Hematopoietic multipotent progenitor cell treated with erythropoietin and hydrocortisone succinate and interleukin-3 and kit ligand, for 8 days (in vitro differentiated cells): ENCODE measurements at places on chromosomes 5 and 9.

GRCh38 chr5:65927503-65928321 lies 1.3 kb downstream of the ERBIN start:
- DNase-seq = peak; percentile 76

DNA sequence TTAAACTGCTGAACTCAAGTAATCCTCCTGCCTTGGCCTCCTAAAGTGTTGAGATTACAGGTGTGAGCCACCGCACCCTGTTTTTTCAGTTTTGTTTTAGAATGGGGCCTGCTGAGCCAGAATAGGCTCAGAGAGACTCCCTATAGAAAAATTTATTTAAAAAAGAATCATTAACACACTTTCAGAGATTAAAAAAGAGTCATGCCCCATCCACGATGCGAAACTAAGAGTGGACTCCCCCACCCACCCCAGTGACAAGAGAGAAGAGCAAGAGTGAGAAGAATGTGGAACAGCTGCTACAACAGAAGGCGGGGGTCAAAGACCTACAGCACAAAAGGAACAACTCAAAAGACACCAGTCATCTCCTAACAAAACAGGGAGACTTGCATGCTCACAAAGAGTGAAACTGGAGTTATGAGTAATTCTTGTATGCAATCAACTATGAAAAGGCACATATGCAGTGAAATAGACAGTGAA lies 47.2 kb downstream of the GLDC start:
- DNase-seq = no peak

DNA sequence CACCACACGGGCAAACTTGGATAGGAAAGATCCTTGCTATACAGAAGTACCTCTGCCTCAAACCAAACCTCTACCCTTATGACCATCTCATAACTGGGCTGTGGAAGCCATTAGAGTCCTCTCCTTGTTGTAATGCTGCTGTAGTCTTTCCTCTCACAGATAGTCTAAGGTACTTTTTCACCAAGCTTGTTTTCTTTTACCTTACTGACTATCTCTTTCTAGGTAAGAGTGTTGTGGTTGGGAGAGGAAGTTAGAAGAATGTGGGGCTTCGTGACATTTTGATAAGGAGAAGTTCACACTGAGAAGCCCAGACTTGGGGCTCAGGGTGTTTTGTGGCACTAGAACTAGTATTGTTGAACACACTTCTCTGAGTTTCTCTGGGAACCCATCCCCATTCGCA lies 8.9 kb downstream of the CFAP95 start:
- DNase-seq = no peak

DNA sequence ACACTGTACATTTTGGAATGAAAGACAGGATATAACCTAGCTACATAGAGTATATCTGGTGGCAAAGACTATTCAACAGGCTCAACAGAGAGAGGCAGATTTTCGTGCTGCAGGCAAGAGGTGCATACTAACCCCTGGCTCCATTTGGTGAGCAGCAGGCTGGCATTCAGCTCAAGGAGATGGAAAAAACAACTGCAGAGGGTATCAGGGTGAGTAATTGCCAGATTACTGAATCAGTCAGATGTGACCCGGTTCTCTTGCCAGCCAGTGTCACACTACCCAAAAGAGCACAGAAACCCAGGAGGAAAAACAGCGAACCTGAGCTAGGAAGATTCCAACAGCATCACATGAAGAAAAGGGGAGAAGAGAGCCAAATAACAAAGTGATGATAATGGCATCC lies 130.4 kb upstream of the PRLR start:
- DNase-seq = no peak

DNA sequence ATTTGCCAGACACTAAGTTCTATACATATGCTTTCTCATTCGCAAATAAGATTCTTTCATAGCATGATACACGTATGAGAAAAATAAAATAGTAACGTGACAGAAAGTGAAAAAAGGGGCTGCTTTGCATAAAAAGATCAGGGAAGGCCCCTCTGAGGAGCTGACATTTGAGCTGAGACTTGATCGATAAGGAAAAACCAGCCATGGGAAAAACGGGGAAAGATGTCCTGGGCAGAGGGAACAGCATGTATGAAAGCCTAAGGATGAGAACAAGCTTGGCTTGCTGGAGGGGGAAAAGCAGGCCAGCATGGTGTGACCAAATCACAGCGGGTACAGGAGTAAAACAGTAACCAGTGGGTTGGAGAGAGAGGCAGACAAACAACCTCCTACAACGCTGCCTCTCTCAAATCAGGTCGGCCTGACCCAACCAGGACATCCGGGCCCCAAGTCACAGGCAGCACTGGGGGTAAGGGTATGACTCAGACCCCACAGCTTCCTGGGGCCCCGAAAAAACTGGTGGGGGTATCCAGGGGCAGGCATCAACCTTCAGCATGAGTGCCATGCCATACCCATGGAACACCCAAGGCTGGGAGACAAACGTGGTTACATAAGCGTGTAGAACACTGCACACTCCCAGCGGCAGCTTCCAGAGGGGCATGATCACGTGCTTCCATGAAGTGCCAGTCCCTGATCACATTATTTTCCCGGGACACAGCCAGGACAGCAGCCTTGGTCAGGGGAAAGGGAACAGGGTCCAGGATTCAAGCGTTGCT lies 2.2 kb downstream of the TNIP1 start:
- DNase-seq = no peak

GRCh38 chr9:38315085-38315595 lies 77.4 kb upstream of the ALDH1B1 start:
- no peak for DNase-seq

DNA sequence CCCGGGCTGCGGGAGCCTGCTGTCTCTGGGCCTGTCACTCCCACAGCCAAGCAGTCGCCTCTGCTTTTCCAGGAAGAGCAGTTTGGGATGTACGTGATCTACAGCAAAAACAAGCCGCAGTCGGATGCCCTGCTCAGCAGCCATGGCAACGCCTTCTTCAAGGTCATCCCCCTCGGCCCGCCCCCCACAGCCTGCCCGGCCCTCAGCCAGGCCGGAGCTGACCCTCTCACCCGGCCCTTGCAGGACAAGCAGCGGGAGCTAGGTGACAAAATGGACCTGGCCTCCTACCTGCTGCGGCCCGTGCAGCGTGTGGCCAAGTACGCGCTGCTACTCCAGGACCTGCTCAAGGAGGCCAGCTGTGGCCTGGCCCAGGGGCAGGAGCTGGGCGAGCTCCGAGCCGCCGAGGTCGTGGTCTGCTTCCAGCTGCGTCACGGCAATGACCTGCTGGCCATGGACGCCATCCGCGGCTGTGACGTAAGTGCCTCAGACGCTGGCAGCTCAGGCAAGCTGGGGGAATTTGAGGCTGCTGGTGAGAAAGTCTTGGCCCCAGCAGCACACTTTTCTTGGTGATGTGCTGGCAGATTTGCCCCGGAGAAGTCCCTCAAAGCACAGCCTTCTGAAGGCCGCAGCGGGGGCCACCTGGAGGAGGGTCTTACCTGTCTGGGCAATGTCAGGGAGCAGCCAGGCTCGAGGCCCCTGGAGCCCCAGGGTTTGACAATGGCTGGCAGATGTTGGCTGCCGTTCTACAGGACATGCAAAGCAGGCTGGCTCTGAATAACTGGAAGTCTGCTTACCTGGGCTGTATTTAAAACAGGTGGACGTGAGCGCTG lies 20.1 kb upstream of the LRRC14B start:
- no peak for DNase-seq

- DNase-seq = no peak
Observed at GRCh38 chr9:38343552-38343951, 49.0 kb upstream of the ALDH1B1 start.

- DNase-seq = no peak
Observed at GRCh38 chr5:122559676-122560075, 215.2 kb upstream of the SNX2 start.

GRCh38 chr5:149497357-149497756 lies 53.9 kb downstream of the CSNK1A1 start:
- DNase-seq = no peak

DNA sequence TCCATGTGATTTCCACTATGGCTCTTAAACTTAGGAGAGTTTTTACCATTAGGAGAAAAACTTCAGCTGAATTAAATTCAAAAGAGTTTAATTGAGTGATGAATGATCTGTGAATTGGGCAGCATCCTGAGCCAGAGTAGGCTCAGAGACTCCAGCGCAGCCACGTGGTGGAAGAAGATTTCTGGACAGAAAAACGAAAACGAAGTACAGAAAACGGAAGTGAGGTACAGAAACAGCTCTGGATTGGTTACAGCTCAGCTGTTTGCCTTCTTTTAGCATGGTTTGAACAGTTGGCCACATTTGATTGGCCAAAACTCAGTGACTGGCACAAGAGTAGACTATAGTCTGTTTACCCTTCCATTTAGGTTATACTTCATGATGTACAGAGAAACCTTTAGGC lies 69.2 kb upstream of the PLPP1 start:
- no peak for DNase-seq

DNA sequence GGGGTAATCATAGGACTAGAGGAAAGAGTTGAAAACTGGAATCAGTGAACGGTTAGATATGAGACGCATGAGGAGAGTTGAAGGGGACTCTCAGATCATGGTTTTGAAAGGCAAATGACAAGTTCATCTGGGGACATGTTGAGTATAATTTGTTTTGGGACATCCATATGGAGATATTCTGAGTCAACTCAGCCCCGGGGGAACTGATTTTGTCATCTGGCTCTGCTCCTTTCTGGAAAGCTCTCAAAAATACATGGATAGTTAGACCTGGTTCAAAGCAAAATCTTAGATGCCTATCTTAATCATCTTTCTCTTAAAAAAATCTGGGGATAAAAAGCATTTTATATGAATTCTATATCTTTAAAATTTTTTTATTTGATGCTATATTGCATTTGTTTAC lies 161.2 kb downstream of the SNX18 start:
- no peak for DNase-seq

- DNase-seq = no peak
Observed at GRCh38 chr9:136496801-136497620, 14.2 kb upstream of the SEC16A start.

DNA sequence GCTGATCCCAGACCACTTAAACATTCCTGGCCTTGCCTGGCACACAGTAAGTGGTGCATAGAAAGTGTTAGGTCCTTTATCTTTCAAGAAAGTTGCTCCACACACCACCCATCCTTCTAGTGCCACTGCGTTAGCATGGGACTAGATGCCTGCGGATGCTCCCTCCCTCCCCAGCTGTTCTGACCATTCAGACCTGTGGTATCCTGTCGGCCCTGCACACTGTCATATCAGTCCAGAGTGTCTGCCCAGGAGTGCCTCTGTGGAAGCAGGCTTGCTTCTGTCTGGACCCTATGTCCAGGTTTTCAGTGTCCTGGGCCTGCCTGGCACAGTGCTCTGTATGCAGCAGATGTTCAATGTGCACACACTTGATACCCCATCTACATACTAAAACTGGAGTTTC lies 38.3 kb upstream of the SMU1 start:
- no peak for DNase-seq

DNA sequence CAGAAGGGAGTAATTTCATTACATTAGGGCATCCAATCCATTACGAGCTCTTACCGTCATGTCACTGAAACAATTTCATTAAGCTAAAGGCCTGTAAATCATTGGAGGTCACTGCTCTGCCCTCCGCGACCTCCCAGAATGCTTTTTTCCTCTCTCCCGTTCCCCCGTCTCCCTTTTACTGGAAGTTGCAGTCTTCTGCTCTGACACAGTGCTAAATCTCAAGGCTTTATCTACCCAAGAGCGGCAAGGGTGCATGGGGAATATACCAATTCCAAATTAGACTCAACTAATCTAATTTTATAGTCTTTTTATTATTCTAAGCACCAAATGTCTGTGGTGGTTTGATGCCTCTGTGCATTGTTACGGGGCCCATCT lies 265.7 kb upstream of the PANK3 start:
- no peak for DNase-seq

GRCh38 chr5:140151144-140152021 lies 23.6 kb upstream of the CYSTM1 start:
- no peak for DNase-seq

DNA sequence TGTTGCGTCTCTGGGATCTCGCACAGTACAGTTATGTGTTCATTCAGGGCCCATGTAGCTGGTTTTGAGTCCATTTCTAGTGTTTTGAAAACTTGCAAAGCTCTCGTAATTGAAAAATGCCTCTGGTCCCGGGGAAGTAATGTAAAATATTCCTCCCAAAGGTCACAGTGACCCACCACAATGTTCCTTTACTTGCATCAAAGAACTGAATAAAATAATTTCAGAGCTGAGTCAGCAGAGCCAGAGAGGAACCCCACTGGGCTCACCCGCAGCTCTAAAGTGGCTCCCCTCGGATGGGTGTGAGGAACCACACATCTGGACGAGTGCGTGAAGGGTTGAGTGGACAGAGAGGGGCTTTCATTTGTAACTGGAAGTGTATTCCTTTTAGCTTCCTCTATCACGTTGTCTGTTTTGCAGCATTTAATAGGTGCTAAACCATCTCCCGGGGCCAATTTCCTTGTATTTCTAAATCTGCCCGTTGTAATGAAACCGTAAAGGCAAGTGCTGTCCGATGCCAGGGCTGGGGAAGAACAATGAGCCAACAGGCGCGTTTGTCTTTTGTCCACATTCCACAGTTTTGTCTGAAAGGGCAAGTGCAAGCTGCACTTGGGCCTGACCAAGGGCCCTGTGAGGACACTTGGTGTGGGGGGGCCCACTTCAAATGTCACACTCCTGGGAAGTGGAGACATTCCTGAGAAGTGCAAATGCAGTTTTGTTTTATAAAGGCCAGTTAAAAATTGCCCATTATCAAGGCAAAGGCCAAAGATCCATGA lies 29.9 kb downstream of the COL5A1 start:
- no peak for DNase-seq

DNA sequence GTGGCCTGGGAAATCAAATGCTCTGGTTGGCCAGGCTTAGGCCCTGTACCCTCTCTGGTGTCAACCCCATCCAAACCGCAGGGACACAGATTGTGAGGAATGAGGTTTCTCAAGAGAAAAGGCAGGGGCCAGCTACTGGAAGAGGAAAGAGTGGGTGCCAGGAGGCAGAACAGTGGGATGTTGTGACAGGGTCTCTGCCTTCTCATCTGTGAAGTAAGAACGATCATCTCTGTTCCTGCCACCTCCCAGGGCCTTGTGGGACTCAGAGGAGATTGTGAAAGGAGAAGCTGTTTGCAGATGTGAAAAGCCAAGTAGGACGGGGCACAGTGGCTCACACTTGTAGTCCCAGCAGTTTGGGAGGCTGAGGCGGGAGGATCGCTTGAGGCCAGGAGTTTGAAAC lies 22.8 kb upstream of the RPL26L1 start:
- DNase-seq = no peak

DNA sequence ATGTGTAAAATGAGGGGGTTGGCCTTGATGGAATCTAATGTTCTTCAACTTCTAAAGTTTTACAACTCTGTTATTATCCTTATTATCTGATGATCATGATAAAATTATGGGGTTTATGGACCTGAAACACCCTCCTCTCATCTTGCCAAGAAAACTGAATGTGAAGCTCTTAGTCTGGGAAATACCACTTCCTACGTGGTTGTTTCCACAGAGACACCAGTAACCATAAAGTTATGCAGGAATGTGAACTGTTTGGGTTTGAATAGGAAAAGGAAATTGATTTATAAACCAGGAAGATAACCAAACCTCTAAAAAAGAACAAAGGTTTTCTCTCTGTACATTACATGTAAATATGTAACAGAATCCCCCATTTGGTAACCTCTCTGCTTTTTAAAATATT lies 28.3 kb upstream of the RAI14 start:
- DNase-seq = no peak

- no peak for DNase-seq
Observed at GRCh38 chr9:14159440-14160216, 154.3 kb downstream of the NFIB start.
